Calu3 (cell line): ENCODE measurements at places on chromosomes 6 and 20.

DNA sequence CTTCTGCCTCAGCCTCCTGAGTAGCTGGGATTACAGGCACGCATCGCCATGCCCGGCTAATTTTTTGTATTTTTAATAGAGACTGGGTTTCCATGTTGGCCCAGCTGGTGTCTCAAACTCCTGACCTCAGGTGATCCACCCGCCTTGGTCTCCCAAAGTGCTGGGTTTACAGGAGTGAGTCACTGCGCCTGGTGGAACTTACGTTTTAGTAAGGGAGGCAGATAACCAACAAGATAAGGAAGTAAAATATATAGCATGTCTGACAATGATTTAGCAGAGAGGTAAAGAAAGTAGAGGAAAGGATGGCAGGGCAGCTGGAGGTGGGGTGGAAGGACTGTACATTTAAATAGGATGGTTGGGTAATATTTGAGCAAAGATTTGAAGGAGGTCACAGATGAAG is 12.8 kb upstream of the MYMX start:
- DNase-seq: peak; percentile 49

DNA sequence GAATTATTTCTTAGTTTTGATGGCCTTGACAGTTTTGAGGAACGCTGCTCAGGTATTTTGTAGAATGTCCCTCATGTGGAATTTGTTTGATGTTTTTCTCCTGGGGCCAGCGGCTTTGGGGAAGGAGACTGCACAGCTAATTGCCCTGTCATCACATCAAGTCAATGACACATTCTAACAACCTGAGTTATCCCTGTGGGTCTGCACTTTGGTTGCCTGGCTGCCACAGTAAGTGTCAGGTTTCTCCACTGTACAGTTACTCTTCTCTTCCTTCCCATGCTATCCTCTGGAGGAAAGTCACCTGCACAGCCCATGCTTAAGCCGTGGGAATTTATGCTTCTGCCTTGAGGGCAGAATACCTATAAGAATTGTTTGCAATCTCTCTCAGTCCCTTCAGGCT is 1.4 kb upstream of the TREML4 start:
- DNase-seq: no peak

- DNase-seq: no peak
Measured at GRCh38 chr6:15171026-15171425, 74.8 kb upstream of the JARID2 start.

DNA sequence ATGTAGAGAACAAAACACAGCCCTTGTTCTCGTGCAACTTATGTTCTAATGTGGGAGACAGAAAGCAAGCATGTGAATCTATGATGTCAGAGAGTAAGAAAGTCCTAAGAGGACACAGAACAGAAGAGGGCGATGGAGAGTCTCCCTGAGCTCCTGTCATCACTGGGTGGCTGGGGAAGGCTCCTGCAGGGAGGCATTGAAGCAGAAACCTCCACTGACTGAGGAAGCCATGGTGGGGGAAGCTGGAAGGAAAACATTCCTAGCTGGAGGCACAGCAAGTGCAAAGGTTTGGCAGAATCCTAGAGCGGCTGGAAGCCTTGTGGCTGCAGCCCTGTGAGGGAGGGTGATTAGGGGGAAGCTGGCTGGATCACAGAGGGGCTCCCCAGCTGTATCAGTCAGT is 248.0 kb downstream of the CDH26 start:
- peak; percentile 8 for DNase-seq

GRCh38 chr6:83893024-83893423 is 33.5 kb downstream of the CYB5R4 start:
- DNase-seq: no peak

DNA sequence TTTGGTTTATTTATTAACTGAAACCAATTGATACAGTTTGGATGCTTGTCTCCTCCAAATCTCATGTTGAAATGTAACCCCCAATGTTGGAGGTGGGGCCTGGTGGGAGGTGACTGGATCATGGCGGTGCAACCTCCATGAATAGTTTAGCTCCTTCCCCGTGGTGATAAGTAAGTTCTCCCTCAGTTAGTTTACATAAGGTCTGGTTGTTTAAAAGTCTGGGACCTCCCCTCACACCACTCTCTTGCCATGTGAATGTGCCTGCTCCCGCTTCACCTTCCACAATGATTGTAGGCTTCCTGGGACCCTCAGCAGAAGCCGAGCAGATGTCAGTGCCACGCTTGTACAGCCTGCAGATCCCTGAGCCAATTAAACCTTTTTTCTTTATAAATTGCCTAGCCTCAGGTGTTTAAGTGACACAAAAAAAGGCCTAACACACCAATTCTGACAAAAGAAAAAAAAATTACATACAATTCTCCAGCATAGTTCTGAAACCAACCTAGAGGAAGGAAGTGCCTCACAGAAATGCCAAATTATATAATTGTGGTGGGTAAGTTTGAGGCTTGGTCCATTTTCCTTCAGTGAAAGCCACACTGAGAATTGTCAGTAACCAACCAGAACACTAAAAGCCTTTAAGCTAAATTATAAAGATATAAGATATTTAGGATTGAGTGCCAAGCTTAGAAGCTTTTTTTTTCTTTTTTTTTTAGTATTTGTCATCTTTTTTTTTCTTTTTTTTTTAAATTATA is 15.0 kb downstream of the MAP7 start:
- DNase-seq: no peak

GRCh38 chr6:124479991-124480430 is 482.2 kb upstream of the RNF217 start:
- DNase-seq: no peak

- DNase-seq: no peak
Measured at GRCh38 chr6:125717120-125717731, 32.2 kb upstream of the HEY2 start.

DNA sequence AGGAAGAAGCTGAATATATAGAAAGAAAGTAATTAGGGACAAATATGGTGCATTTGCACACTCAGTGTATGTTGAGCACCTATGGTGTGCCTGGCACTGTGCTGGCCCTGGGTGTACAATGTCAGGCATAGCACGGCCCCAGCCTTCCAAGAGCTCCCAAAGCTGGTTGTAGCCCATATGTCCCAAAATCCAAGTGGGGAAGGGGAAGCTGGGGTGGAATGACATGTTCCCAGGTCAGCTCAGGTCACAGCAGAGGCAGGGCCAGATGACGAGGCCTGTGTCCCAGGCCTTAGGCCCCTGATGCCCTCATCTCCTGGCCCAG is 170.0 kb downstream of the VEGFA start:
- DNase-seq: no peak

DNA sequence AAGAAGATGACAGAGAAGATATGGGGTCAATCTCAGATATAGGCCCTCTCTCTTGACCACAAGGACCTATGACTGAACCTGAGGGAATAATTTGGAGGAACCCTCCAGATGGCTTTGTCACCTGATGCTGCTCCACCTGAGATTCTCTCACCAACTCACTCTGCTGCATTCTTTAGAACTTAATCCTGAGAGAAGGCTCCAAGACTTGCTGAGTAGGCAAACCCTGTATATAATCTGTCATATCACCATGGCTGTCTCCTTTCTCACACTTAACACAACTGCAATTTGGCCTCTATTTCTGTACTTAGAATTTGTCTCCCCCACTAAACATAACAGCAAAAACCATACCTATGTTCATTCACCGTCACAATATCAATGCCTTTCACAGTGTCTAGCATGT is 172.3 kb downstream of the PKHD1 start:
- DNase-seq: no peak

GRCh38 chr20:20614391-20614790 is 98.1 kb downstream of the RALGAPA2 start:
- no peak for DNase-seq

GRCh38 chr6:97674802-97675201 is 391.8 kb upstream of the MMS22L start:
- no peak for DNase-seq

- no peak for DNase-seq
Measured at GRCh38 chr6:142783499-142783898, 161.5 kb downstream of the HIVEP2 start.

DNA sequence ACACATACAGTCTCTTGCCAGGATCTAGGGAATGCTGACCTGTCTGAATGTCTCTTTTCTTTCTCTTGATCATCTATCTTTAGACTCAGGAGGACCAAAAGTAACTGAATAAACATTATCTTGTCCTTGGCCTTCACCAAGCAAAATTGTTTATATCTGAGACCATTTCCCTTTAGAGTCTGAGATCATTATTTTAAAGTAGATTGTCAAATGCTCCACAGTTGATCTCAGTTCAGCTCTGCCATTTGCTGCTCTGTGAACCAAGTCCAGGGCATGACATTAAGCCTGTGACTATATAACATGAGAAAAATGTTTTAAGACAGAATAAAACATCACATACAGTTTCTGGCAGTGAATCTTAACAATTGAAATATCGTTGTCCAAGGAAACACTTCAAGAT is 148.3 kb upstream of the NRSN1 start:
- DNase-seq: no peak

GRCh38 chr20:21183722-21184121 is 57.8 kb downstream of the KIZ start:
- no peak for DNase-seq
